ENCODE measurements at places on chromosomes 2 and 18. TPM values are rescaled to one million over a fixed set of nuclear protein-coding genes. Genes with fewer than 3 reads are reported as not detected.

DNA sequence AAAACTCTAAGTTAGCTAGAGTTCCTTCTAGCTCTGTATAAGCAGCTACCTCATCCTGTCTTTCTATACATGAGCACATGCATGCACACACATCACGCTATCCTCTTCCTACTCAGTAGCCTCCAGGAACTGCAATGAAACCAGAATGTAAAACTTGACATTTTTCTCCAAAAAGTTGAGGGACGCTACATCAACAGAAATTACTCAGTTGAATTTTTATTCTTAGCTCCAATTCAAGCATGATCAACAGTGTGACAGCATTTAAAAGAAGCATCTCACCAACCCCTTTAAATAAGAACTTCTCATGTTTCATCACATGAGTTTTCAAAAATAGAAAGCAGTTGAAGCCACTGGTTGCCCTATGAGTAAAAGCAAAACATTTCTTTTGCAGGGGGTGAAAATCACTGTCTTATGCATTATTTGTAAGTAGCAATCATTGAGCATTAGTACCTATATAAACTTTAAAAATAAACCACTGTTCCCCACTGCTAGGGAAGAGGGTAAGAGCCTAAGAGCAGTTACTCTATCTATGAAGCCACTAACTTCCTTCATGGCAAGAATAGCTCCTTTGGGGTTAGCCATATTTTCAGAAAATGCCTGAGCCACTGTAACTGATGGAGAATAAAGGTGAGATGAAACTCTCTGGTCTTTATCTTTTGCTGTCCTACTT lies 77.9 kb upstream of the ARL5A start:
- no peak for DNase-seq

DNA sequence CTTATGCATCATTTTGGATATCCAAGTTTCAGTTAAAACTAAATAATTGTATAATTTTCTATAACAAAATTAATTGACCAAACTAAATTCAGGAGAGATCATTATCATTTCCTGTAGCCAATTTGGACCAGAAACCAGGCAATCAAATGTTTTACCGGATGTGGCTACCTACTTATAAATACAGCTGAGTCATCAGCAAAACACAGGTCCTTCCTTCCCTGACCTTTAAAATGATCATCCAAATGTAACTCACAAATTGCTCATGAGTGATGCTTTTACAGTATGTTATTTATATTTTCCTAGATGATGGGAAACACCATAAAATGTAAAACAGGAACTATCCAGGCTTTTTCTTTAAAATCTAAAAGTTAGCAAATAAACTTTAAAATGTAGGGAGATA lies 133.7 kb downstream of the CBLN2 start:
- DNase-seq, result no peak

- DNase-seq, result no peak
These were observed 80.4 kb upstream of the MGAT5 start for GRCh38 chr2:134173338-134174016.

The ABCG5 gene
- not detected for total RNA-seq

DNA sequence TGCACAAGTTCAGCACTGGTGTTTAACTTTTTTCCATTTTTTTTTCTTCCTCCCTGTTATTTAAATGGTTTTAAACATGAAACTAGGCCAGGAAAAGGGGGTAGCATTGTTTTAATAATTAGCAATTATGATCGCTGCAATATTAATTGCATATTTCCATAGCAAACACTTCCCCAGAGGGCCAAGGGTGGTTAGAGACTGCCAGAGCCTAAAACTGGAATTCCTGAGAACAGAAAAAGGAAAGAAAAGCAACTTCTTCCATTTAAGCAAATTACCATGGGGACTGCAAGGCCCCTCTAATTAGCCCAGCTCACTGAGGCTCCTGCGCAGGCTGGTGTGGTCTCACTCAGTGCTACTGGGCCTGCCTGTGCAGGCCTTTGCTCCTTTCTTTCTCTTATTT lies 201.5 kb downstream of the SMAD2 start:
- no peak for DNase-seq

- no peak for DNase-seq
These were observed 48.5 kb upstream of the MCFD2 start for GRCh38 chr2:46963941-46964673.

The DSG1 gene
- total RNA-seq, result 122 TPM

GRCh38 chr2:68832233-68832869 lies 38.8 kb downstream of the BMP10 start:
- DNase-seq, result no peak

- no peak for DNase-seq
These were observed 22.8 kb upstream of the RUFY4 start for GRCh38 chr2:218046238-218046637.

The DYSF gene
- 10.1 TPM for total RNA-seq

The PPP1R1C gene
- not detected for total RNA-seq

DNA sequence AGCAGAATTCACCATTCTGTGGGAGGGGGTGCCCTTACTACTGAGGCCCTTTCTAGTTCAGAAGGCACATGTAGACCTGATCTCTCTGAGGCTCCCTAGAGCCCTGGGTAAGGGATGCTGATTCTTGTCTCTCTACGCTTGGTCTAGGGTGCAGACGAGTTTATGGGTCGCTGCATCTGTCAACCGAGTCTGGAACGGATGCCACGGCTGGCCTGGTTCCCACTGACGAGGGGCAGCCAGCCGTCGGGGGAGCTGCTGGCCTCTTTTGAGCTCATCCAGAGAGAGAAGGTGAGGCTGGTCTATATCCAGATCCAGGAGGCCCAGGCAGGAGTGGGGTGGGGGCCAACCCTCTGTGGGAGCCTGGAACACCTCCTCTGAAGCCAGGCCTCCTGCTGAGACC lies 147.2 kb downstream of the DYSF start:
- DNase-seq, result no peak

GRCh38 chr18:22858121-22858520 lies 75.0 kb upstream of the RBBP8 start:
- no peak for DNase-seq
